ENCODE measurements at places on chromosomes 6 and 20.

- no peak for DNase-seq
Observed at GRCh38 chr6:167107787-167108186, 15.1 kb upstream of the CCR6 start.

DNA sequence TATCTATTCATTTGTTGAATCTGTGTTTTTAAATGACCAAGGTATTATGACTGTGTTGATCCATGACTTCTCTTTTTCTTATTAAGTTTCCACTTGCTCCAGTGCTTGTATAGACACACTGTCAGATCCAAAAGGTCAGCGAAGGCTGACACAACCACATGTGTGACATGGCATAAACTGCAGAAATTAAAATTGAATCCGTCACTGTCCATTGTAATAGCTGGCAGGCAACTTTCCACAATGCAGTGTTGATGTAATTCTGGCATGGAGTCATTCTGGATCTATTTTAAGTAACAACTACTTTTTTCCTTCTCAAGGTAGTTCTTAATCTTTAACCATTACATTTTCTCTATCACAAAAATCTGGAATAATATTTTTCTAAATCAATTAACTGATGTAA, 145.3 kb downstream of the AIG1 start:
- no peak for DNase-seq

GRCh38 chr20:50601511-50602431, 89.6 kb downstream of the RIPOR3 start:
- no peak for DNase-seq

DNA sequence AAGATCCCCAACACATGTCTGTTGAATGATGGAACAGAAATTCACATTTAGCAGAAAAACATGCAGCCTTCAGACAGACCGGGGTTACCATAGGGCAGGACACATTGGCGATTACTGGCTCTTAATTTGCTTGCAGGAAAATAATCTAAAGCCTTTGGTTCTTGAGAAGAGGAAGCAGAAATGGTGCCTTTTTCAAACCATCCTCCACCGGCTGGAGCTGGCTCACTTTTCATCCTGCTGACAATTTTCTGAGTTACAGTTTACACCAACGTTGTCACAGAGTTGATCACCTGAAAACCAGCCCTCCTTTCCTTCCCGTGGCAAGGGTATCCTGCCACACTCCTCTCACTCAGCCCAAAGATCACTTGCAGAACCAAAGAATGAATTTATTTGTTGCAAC, 32.6 kb downstream of the SF3B5 start:
- DNase-seq = no peak

- DNase-seq = no peak
Observed at GRCh38 chr20:3041854-3042409, 1.5 kb upstream of the GNRH2 start.

DNA sequence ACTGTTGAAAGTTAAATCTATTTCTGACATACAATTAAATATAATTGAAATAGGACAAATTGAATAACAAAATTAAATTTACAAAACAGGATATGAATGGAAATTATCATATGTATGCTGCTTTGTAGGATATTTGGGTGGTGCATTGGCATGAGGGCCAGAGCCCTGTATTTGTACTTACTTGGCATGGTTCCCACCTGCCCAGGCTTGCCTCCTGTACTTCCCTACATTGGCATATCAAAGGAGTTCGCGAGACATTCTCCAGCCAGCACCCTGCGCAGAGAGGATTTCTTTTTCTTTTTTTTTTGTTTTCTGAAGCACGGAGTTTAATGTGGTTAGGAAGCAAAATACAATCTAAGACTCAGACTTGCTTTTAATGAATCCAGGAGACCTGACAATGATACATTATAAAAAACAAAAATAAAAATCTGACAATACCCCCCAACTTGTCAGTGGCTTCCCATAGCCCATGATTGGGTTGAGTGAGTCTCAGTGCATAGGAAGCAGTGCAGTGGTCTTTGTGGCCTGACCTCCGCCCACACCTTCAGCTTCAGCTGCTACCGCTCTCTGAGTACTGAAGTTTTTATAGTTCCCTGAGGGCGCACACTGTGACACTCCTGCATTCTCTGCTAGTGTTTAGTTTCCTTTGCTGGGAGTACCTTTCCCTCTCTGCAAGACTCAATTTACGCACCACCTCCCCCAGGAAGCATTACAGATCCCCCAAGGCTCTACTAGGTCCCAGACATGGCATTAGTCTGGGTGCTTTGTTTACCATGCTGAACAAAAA, 440.8 kb downstream of the UTRN start:
- DNase-seq = no peak

DNA sequence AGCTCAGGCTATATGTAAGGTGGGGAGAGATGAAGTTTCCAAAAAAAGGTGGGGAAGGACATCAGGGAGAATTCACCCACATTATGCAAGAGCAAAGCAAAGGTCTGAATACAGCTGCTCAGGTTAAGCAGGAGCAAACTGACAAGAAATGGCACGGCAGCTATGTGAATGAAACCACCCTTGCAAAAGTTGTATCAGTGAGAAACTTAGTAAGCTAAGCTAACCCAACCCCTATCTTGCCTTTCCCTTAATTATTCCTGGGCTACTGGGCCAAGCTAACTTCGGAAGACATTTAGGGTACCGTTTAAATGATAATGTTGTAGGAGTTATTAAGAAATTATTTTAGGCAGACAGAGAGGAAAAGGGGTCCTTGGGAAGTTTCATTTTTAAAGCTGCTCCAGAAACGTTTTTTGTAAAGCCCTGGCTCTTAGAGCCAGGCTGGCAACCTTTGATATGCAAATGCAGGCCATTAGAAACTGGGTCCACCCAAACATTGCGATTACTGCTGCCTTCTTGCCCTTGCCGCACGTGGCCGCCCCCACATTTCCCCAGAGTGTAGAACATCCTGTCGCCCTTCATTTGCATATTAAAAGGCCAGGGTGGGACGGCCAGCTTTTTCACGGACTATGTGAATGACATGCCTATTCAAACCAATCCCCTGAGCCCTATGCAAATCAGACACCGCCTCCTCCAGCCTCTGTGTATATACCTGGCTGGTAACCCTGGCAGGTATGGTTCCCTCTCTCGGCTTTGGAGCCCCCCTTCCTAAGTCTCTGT, 60.5 kb upstream of the SAMD5 start:
- DNase-seq = no peak

- DNase-seq = no peak
Observed at GRCh38 chr6:13496513-13497190, 9.3 kb upstream of the GFOD1 start.

- no peak for DNase-seq
Observed at GRCh38 chr20:18314786-18315406, 26.6 kb downstream of the ZNF133 start.

- peak; percentile 68 for DNase-seq
Observed at GRCh38 chr6:157148391-157149323, 174.7 kb downstream of the TMEM242 start.

DNA sequence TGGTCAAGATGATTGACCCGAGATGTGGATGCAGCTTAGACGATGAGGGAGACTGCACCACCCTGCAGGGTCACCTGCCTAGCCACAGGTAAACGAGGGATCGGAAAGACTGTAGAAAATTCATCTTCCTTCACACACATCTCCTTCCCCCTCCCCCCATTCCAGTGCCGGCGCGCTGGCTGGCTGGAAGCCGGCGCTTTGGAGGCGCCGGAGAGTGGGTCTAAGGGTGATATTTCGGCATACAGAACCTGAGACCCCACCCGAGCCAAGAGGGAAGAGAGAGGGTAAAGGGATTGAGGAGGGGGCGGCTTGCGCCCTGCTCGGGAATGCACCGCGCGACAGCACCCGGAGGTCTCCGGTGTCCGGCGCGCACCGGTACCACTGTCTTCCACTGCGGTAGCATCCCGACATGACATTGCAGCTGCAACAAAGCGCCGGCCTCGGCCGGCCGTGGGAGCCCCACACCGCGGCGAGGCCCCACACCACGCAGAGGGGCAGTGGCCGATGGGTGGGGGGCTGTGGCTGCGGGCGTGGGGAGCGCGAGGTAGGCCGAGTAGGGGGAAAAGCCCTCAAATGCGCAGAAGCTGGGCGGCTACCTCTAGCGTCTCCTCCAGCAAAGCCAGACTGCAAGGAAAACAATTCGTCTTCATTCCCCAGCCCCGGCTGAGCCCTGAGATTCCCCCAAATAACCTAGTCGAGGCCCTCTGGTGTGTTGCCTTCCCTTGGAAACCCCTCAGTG, 984 bp downstream of the TNFRSF21 start:
- DNase-seq = peak; percentile 13

- no peak for DNase-seq
Observed at GRCh38 chr6:422433-423054, 31.0 kb downstream of the IRF4 start.

- no peak for DNase-seq
Observed at GRCh38 chr20:6764619-6765018, 2.9 kb upstream of the BMP2 start.

DNA sequence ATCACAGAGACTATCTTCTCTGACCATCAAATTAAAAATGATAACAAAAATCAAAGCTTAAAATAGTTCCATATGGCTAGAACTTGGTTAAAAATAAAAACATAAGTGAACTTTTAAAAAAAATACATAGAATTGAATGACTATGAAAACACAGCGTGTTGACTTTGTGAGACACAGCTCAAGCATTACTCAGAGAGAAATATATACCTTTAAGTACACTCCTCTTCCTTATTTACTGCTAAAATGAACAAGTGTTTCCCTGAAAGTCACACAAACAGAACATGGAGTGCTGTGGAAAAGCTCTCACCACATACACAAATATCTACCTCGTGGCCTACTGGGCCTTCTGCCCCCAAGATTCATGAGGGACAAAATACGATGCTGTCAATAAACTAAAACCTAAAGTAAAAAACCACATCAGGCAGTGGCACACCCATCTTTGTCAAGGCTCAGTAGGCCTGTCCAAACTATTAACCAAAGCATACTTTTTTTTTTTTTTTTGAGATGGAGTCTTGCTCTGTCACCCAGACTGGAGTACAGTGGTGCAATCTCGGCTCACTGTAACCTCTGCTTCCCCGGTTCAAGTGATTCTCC, 7.5 kb downstream of the FAXC start:
- no peak for DNase-seq

- no peak for DNase-seq
Observed at GRCh38 chr6:28948782-28949486, 25.1 kb upstream of the TRIM27 start.

GRCh38 chr20:41299899-41300298, 17.6 kb downstream of the ZHX3 start:
- DNase-seq = no peak

- DNase-seq = no peak
Observed at GRCh38 chr6:43644940-43645612, at the start of gene RSPH9. Gene RSPH9, plus strand, starts transcription at chr6:43645036. Its CDS starts 63 bp downstream, at chr6:43645099.

DNA sequence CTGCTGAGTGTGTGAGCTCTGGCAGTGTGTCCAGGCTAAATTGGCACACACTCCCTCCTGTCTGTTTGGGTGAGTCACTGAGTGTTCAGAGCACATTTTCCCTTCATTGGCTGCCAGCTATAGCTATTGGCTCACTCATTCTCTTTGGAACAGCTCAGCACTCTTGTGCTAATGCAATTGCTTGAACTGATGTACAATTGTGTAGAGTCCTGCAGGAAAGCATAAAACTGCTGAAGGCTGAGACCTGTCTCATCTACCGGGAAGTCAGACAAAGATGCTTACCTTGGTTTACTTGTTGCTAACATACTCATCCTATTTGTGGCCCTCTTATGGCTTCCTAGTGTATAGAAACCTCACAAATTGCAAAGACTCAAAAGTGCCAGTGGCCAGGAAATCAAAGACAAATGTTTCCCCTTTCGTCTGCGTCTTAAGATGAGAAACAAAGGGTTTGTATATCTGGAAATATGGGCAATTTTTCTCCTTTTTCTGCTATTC, 351.0 kb downstream of the BCKDHB start:
- no peak for DNase-seq

DNA sequence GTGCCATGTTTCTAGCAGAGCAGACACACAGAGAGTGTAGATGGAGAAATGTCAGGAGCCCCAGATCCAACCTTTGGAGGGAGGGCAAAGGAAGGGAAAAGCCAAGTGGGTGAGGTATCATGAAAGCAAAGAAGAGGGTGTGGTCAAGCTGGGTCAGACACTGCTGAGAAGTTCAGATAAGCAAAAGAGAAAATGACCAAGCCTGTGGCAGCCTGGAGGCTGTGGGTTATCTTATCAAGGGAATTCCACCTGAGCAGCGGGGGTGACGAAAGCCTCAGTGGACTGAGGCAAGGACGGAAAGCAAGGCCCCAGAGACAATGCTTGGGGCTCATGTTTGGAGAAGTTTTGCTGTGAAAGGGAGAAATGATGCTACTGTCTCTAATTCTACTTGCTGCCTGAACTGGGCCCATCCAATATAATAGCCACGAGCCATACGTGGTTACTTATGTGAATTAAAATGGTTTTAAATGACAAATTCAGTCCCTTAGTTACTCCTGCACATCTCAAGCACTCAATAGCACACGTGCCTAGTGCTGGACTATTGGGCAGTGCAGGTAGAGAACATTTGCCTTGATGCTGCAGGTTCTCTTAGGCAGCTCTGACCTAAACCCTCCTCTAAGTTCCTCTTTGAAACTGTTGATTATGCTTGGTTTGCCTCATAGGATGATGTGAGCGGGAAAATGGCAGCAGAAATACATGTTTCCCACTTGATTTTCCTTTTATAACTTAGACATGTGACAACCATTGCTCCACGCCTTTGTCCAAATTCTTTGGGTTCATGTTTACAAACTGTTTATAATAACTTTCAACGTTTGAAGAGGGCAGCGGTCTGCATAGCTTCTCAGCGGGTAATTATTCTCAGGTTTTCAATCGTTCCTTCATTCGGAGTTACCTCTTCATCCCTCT, 63.7 kb downstream of the SLC22A23 start:
- no peak for DNase-seq

DNA sequence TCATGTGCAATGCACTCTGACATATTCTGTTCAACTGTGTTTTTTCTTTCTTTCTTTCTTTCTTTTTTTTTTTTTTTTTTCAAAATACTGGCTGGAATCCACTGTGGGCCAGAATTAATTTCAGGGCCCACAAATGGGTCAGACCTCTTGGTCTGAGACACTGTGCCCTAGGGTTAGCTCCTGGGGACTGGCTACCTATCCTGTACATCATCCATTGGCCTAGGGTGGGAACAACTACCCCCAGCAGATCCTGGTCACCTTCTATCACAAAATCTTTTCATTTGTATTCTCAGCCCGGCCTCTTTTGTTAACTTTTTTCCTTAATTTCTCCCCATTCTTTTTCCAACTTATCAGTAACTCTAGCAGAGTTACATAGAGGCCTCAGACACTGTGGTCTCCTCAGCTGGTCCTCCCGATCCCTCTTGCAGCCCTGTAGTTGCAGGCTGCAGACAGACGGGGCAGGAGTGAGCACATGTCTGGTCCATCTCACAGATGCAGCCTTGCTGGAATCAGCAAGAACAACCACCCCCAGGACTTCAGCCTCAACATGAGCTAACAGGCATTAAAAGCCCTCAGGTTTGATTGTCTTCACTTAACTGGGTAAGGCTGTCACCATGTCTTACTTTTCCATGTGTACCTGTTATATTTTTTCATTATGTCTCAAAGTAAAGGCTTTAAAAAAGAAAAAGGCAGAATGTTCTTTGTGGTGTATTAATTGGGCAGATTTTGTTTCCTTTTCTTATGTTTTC, 41.3 kb downstream of the TXLNB start:
- DNase-seq = peak; percentile 31

Data from nucleus accumbens (tissue), 56 donors.